ENCODE measurements at places on chromosomes 11 and 22.

DNA sequence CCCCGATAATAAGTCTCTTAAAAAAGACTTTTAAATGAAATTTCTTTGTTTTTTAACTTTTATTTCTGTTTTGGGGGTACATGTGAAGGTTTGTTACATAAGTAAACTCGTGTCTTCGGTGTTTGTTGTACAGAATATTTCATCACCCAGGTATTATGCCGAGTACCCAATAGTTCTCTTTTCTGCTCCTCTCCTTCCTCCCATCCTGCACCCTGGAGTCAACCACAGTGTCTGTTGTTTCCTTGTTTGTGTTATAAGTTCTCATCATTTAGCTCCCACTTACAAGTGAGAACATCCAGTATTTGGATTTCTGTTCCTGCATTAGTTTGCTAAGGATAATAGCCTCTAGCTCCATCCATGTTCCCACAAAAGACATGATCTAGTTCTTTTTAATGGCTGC lies 1.6 kb upstream of the GSTP1 start:
- DNase-seq, result no peak

GRCh38 chr11:20489948-20490347 lies 102.4 kb downstream of the PRMT3 start:
- DNase-seq, result no peak

DNA sequence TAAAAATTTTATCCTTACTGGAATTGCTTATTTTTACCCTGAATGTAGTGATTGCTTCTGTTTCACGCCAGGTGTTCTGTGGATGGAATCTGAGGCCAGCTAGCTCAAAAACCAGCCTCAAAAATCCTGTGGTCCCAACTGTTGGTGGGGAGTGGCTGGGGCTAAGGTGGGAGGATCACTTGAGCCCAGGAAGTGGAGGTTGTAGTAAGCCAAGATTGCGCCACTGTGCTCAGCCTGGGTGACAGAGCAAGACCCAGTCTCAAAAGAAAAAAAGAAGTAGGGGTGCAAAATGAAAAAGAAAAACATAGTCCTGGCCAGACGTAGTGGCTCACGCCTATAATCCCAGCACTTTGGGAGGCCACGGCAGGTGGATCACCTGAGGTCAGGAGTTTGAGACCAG lies 27.0 kb upstream of the SLC5A1 start:
- no peak for DNase-seq

- no peak for DNase-seq
These were observed 808.0 kb upstream of the CCDC179 start for GRCh38 chr11:23668324-23668723.

DNA sequence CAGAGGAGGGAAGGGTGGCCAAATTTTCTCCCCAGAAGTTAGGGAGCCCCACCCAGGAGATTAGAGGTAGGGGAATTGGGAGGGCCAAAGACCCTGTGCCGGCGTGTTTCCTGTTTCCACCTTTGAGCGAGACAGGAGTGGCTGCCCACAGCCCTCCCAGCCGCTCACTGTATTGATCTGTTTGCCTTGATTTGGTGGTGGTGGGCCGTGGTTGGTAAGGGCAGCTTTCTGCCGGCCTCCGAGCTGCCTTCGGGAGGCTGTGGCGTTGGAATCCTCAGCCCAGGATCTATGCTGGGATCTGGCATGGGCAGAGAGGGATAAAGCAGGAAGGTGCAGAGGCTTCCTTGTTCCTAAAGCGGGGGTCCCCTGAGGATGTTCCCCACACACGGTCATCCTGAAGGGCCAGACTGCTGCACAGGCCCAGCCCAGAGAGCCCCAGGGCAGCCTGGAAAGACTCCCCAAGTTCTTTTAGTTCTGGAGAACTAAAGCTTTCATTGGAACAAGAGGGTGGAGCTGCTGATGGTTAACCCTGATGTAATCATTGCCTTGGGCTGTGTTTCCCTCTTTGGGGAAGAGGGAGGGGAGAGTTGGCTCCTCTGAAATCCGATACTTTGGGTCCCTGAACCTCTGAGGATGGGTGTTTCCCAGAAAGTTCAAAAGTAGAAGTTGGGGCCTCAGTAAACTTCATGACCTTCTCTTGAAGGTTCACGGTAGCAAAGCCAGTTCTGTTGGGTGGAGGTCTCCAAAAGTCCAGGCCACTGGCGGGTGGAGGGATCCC lies 7.2 kb downstream of the FAM83F start:
- no peak for DNase-seq

DNA sequence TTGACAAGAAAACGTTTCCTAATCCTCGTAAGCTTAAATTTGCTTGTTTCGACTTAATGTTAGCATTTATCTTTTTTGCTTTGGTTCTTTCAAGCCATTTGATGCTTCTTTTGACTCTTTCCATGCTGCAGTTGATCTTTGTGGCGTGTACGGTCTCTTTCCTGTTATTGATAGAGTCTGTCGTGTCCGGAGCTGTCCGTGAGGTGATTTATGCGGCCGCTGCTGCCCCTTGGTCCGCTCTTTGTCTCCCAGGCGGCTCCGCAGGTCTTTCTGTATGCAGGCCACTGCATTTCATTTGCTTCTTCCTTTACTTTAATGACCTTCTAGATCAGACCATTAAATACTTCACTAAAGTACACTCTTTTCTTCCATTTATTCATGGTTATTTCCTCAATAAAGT lies 50.3 kb downstream of the TBC1D22A start:
- no peak for DNase-seq

DNA sequence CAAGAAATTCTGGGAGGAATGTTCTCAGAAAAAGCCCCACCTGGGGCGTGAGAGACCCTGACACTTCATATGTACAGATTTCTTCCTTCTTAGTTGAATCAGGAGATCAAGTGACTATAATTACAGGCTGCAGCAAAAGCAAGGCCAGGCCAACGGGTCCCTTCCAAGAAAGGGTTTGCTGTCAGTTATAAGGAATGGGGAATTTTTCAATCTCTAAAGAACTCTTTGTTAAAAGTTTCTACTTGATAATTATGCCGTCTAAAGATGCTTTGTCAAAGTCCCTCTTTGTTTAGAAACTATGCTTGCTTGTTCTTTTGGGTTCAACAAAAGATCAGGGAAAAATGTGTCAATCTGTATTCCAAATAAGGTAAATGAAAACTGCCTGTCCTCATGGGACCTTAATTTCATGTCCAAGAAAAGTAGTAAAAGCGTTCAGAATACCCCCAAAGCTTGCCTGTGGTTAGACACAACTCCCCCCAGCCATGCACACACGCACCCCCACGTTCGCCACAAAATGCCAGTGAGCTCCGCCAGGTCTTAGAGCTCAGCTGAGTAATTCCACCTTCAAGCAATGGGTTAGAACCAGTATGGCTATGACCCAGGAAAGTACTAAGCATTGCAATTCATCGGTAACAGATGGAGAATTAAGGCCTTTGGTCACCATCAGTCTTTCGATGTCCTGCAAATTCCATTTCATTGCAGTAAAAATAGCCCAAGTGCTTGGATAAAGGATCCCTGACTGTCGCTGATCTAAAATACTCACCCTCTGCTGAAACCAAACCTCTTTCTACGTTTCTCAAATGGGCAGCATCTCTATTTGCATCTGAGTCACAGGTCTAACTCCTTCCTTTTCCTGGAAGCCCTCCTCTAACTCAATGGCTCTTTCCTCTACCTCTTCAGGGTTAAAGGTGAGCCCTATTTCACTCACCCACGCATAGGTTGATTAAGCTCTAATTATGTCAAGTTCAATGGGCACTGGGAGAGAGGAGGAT lies 419.2 kb upstream of the SYN3 start:
- no peak for DNase-seq

DNA sequence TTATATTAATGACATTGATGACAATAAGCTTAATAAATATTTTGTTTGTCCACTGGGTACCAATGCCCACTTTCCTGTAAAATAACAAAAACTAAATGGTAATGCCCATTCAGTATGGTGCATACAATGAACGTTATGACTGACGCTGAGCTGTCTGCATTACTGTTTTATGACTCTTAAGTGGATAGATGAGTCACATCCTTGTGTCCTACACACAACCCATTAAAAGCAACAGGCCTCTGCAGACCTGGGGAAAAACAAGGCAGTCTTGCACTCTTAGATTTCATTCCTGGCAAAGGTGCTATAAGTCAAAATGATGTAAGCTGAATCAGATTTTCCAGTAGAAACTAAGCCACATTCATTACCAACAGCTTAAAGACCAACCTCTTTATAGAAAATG lies 176.3 kb upstream of the TMEM45B start:
- DNase-seq, result no peak

- DNase-seq, result no peak
These were observed 382.6 kb upstream of the SYN3 start for GRCh38 chr22:33440756-33441155.

DNA sequence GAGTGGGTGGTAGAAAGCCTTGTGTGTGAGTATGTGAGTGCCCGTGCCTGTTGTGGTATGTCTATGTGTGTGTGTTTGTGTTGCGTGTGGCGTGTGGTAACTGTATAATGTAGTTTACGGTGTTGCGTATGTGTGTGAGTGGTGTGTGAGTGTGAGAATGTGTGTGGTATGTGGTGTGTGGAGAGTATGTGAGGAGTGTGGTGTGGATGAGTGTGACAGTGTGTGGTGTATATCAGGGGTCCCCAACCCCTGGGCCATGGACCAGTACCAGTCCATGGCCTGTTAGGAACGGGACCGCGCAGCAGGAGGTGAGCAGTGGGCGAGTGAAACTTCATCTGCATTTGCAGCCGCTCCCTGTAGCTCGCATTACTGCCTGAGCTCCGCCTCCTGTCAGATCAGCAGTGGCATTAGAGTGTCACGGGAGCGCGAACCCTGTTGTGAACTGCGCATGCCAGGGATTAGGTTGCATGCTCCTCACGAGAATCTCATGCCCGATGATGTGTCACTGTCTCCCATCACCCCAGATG lies 5.7 kb downstream of the UPK3A start:
- peak; percentile 74 for DNase-seq

- no peak for DNase-seq
These were observed 60.6 kb upstream of the AMPD3 start for GRCh38 chr11:10394229-10395101.

DNA sequence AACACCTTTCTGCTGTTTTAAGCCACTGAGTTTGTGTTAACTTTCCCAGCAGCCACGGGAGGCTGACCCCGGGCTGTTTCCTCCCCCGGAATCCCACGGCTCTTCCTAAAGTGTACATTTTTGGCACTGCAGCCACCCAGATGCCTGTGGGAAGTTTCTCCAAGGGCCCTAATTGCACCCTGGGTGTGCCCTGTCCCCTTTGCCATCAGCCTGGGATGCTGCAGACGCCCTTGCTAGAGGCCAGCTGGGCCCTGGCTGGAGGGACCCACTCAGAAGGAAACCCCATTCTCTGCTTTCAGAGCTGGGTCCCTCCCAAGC lies 883.3 kb downstream of the BRD1 start:
- no peak for DNase-seq

GRCh38 chr11:12592283-12592682 lies 81.9 kb upstream of the TEAD1 start:
- no peak for DNase-seq

- no peak for DNase-seq
These were observed 6.8 kb upstream of the LIF start for GRCh38 chr22:30253205-30253852.

GRCh38 chr11:32947978-32948377 lies 55.4 kb downstream of the QSER1 start:
- DNase-seq, result no peak

DNA sequence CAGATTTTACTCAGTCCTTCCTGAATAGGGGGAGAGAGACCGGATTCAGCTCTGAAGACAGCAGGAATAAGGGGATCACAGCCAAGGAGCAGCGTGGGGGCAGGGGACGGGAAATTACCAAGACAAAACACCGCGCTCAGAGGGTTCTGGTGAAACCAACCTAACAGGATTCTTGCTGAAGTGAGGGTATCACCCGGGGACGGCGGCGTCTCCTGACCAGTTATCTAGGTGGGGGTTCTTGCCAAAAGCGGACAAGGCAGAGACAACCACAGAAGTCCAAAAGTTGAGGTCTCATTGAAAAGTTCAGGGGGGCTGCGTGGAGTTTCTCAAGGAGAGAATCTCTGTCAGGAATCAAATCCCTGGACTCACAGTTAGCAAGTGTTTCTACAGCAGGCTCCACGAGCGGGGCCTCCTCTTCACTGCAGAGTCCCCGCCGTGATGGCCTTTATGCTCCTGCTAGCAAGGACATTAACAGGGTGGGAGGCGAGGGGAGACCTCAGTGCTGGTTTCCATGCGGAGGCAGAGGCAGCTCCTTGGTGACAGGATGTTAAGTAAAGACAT lies 291.0 kb downstream of the BRD1 start:
- DNase-seq, result no peak

GRCh38 chr11:76738618-76739240 lies 44.4 kb upstream of the TSKU start:
- no peak for DNase-seq

DNA sequence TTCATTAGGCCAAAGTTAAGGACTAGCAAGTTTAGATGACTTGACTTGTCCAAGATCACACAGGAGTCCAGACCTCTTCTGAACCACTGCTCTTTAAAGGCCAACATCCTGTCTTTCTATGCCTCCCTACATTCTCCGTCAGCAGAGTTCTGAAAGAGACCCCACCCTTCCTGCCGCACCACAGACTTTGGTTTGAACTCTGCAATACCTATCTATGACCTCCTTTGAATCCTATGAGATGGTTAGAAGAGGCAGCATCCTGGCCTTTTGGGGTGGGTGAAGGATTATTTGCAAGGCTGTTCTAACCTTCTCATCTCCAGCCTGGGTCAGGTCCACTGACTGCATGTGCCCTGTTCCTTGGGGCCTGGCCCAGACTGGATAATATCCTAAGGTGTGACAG lies 4.3 kb upstream of the RRM1 start:
- DNase-seq, result no peak

DNA sequence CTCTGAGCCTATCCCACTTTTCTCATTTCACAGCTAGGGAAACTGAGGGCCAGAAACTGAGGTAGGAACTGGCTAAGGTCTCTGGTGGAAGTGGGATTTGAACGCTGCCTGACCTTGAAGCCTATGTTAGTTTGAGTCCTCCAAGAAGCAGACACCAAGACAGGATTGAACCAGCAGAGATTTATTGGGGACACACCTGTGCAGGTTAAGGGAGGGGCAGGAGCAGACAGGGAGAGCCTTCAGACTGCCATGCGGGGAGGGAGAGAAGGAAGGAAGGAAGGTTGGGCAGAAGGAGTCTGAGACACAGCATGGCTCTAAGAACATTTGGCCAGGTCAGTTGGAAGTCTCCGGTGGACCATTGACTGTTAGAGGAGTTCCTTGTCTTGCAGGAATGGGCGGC lies 59.5 kb downstream of the SGSM1 start:
- no peak for DNase-seq

DNA sequence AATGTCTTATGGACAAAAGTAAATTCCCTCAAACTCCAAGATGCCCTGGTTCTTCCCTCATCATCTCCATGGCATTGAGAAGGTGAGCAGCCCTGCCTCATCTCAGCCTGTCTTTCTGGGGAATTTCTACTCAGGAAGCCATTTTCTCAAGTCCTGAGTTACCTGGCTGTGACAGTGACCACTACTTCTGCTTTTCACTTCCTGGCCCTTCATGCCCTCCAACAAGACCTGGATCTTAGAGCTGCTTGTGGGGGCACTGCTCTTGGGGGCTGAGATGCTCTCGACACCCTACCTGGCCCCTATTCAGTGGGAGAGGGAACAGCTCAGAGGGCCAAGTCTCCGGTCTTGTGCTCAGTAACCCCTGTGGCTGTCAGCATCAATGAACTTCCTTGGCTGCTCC lies 5.5 kb upstream of the IGSF22 start:
- no peak for DNase-seq
